T-cell (primary cell): ENCODE measurements at places on chromosomes 1 and 21.

DNA sequence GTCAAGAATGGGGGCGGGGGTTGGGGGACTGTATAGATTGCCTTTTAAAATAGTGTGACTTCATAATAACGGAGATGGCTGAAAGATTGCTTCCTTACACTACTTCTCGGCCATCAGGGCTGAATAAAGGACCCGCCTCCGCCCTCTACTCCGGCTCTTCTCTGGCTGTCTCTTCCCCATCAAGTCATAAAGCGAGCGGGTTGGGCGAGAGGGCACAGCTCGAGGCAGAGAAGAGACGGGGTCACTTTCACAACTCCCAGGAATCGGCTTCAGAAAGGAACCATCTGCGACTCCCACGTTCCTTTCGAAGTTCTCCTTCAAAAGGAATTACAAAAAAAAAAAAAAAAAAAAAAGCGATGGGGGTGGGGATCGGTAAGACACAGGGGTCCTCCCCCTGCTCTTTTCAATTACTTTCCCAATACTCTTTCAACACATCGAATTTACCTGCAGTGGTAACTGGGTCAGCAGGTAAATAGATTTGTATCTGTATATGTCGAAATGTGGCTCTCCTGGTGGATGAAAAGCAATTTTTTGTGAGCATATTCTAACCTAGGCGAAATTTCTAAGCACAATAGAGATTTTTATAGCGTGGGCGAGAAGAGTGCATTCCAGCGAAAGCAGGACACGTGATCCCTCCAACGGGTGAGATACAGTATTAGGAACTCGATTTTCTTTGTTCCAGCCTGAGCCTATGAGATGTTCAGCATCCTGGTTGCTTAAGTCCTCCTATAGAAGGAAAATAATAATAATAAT is 2.0 kb downstream of the LRRC7 start:
- peaks cover 12% of the 10 kb centered on the region for H3K27me3 ChIP-seq
- no peaks in the 10 kb centered on the region for H3K4me1 ChIP-seq
- DNase-seq, result no peak
- H3K36me3 ChIP-seq, result no peaks in the 10 kb centered on the region
- no peak overlapping the region for H3K27ac ChIP-seq

- H3K4me3 ChIP-seq, result peak overlapping the region; percentile 74
- peaks cover 10% of the 10 kb centered on the region for H3K4me1 ChIP-seq
- no peaks in the 10 kb centered on the region for H3K36me3 ChIP-seq
- no peak overlapping the region for H3K27ac ChIP-seq
Observed at GRCh38 chr1:229430761-229431283, 3.1 kb downstream of the ACTA1 start.

GRCh38 chr1:235954306-235955283 is 87.9 kb upstream of the LYST start:
- no peaks in the 10 kb centered on the region for H3K27me3 ChIP-seq
- peak overlapping the region; percentile 15 for H3K4me3 ChIP-seq
- no peaks in the 10 kb centered on the region for H3K36me3 ChIP-seq
- H3K4me1 ChIP-seq, result peaks cover 23% of the 10 kb centered on the region
- peak; percentile 56 for DNase-seq

GRCh38 chr1:201902198-201902597 is 13.5 kb downstream of the SHISA4 start:
- DNase-seq, result no peak
- H3K27me3 ChIP-seq, result no peaks in the 10 kb centered on the region

- no peak overlapping the region for H3K27ac ChIP-seq
- H3K27me3 ChIP-seq, result no peaks in the 10 kb centered on the region
- H3K36me3 ChIP-seq, result peaks cover 21% of the 10 kb centered on the region
- no peak for DNase-seq
- H3K4me3 ChIP-seq, result no peak overlapping the region
Observed at GRCh38 chr1:85681087-85681486, 27.1 kb downstream of the ZNHIT6 start.

DNA sequence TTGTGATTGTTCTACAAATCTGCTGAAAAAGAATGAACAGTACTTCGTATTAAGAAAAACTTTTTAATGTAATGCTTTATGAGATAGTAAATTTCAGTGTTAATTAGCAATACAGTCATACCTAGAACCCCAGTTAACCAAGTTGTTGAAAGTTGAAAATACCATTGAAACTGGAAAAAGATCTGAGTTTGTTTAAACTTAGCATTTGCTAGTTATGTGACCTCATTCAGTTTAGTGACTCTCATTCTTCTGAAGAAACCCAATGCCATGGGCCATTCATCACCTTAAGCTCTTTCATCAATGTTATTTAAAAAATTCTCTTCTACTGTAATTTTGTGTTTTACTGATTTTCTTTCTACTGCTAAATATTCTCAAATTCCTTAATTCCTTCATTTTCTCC is 20.2 kb downstream of the RCOR3 start:
- no peak overlapping the region for H3K27ac ChIP-seq
- no peak overlapping the region for H3K4me3 ChIP-seq
- H3K36me3 ChIP-seq, result peaks cover 45% of the 10 kb centered on the region
- no peak for DNase-seq

DNA sequence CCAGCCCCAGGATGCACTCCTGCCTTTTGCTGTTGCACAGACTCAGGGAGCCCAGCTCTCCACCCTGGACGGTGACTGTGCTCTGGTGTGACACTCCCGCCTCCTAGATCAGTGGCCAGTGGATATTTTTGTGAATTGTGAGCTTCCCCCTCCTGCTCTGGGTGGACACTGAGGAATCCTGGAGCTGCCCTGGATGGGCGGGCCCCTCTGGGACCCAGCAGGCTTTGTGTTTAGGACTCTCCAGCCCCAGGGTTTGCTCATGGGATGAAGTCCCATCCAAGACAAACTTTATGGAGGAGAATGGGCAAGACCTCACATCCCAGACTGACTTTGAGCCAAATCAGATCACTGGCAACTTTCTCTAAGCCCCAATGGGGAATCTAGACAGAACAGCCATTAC is 16.1 kb downstream of the SLC6A9 start:
- DNase-seq, result no peak
- H3K4me1 ChIP-seq, result peaks cover 5% of the 10 kb centered on the region
- no peak overlapping the region for H3K4me3 ChIP-seq
- no peaks in the 10 kb centered on the region for H3K27me3 ChIP-seq
- H3K36me3 ChIP-seq, result no peaks in the 10 kb centered on the region

DNA sequence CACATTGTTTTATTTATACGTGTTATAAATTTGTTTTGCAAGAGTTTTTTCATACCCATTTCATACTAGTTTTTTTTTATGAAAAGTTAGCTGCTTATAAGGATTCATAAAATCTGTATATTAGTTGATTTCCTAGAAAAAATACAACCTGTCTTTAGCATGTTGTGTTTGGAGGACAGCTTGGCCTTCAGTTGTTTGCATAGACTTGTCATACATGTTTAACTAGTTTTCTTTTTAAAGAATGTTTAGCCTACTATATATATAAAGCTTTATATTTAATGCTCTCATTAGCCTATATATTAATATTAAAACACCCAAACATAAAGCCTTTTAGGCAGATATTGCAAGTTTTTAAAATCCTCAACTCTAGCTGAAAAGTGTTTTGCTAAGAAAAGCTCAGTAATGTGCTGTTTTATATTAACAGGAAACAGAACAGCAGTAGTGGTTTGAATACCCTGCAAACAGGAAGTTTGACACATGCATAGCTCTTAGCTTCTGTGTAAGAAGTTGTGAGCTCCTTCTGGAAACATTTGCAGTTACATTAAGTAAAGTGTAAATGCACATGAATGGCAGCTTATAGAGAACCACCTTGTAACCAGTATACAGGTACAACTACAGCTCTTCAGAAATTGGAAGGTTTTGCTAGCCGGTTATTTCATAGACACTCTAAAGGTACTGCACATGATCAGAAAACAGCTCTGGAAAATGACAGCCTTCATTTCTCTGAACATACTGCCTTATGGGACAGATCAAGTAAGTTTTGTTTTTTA is at the start of gene PRKACB:
PRKACB (plus strand) TSS at position 476 of the 770 bp plus-strand sequence; CDS start at position 567, 91 bp downstream.
- no peaks in the 10 kb centered on the region for H3K36me3 ChIP-seq
- H3K27ac ChIP-seq, result peak within 1 kb of the TSS; percentile 69
- H3K4me1 ChIP-seq, result peaks cover 6% of the 10 kb centered on the region
- H3K27me3 ChIP-seq, result no peaks in the 10 kb centered on the region
- peak; percentile 13 for DNase-seq

DNA sequence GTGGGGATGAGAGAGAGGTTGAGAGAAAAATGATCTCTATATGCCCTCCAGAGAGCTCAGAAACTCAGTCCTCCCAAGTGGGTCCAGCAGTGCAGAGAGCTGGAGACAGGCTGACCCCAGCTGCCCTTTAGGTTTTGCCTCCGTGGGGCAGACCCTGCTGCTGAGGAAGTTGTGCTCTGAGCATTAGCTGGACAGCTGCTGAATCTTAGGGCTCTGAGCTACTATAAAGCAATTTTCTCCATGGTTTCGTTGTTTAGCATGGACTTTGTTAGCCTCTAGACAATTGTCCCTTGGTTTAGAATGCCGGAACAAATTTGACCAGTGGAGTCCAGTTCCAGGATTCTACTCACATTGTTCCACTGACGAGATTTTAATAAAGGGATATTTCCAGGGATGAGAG is 22.1 kb downstream of the BATF3 start:
- peaks cover 2% of the 10 kb centered on the region for H3K4me1 ChIP-seq
- no peaks in the 10 kb centered on the region for H3K36me3 ChIP-seq
- no peak overlapping the region for H3K4me3 ChIP-seq
- DNase-seq, result no peak

- DNase-seq, result no peak
- no peaks in the 10 kb centered on the region for H3K27me3 ChIP-seq
- no peak overlapping the region for H3K4me3 ChIP-seq
Observed at GRCh38 chr1:92853299-92853698, 21.5 kb downstream of the RPL5 start.

GRCh38 chr1:236495467-236496112 is 28.2 kb upstream of the LGALS8 start:
- H3K4me1 ChIP-seq, result no peaks in the 10 kb centered on the region
- H3K27ac ChIP-seq, result no peak overlapping the region
- no peaks in the 10 kb centered on the region for H3K36me3 ChIP-seq
- no peak overlapping the region for H3K4me3 ChIP-seq
- H3K27me3 ChIP-seq, result peaks cover 23% of the 10 kb centered on the region
- no peak for DNase-seq

DNA sequence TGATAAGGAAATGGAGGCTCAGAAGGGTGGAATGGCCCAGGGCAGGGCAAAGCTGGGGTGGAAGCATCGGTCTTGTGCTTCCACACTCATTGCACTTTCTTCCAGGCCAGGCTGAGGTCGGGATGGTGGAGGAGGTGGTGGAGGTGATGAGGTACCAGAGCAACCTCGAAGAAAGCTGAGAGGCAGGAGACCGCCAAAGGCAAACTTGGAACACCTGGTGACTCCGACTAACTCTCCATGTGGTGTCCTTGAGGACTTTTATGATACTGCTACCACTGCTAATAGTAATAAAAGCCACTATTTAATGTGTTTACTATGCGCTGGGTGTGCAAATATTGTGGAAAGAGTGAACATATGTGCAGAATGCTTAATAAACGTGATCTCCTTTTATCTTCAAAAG is 16.9 kb upstream of the BTG2 start:
- H3K4me1 ChIP-seq, result peaks cover 41% of the 10 kb centered on the region
- peak overlapping the region; percentile 99 for H3K27ac ChIP-seq
- DNase-seq, result no peak
- no peak overlapping the region for H3K4me3 ChIP-seq
- no peaks in the 10 kb centered on the region for H3K36me3 ChIP-seq
- no peaks in the 10 kb centered on the region for H3K27me3 ChIP-seq

- H3K36me3 ChIP-seq, result no peaks in the 10 kb centered on the region
- no peak overlapping the region for H3K4me3 ChIP-seq
- no peak overlapping the region for H3K27ac ChIP-seq
- peaks cover 54% of the 10 kb centered on the region for H3K27me3 ChIP-seq
- no peaks in the 10 kb centered on the region for H3K4me1 ChIP-seq
- no peak for DNase-seq
Observed at GRCh38 chr1:2032737-2033136, 13.6 kb downstream of the GABRD start.

DNA sequence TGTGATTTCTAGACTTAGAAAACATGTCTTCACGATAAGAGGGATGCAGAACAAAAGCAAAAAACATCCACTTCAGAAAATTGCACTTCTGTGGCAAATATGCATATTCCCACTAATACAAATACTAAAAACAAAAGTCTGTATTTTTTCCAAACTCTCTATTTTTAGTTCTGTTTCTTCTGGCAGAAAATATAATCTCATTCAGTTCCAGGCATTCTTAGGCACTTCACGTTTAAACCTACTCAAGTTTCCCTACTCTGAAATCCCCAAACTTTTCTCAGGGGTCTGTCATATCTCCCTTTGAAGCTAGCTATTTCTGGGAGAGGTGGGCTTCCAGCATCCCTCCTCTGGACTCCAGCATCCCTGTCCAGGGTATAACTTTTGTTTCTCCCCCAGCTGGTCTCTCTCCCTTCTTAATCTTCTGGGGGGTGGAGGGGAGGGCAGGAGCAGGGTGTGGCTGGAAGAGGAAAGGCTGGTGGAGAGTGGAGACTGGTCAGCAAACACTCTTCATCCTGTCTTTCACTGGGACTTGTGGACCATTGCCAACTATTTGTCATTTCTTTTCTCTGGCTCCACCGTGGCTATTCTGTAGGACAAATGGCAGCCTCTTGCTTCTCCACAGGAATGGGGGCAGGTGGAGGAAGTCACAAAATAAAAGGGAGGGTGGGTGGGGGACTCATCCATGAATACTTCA is 19.6 kb upstream of the NCF2 start:
- DNase-seq, result no peak
- peaks cover 12% of the 10 kb centered on the region for H3K27me3 ChIP-seq
- no peaks in the 10 kb centered on the region for H3K36me3 ChIP-seq
- no peak overlapping the region for H3K27ac ChIP-seq
- H3K4me1 ChIP-seq, result no peaks in the 10 kb centered on the region
- no peak overlapping the region for H3K4me3 ChIP-seq

- H3K4me1 ChIP-seq, result no peaks in the 10 kb centered on the region
- no peaks in the 10 kb centered on the region for H3K27me3 ChIP-seq
- H3K27ac ChIP-seq, result no peak overlapping the region
- no peak overlapping the region for H3K4me3 ChIP-seq
- peaks cover 13% of the 10 kb centered on the region for H3K36me3 ChIP-seq
- no peak for DNase-seq
Observed at GRCh38 chr1:55120538-55120937, 81.2 kb downstream of the PCSK9 start.

DNA sequence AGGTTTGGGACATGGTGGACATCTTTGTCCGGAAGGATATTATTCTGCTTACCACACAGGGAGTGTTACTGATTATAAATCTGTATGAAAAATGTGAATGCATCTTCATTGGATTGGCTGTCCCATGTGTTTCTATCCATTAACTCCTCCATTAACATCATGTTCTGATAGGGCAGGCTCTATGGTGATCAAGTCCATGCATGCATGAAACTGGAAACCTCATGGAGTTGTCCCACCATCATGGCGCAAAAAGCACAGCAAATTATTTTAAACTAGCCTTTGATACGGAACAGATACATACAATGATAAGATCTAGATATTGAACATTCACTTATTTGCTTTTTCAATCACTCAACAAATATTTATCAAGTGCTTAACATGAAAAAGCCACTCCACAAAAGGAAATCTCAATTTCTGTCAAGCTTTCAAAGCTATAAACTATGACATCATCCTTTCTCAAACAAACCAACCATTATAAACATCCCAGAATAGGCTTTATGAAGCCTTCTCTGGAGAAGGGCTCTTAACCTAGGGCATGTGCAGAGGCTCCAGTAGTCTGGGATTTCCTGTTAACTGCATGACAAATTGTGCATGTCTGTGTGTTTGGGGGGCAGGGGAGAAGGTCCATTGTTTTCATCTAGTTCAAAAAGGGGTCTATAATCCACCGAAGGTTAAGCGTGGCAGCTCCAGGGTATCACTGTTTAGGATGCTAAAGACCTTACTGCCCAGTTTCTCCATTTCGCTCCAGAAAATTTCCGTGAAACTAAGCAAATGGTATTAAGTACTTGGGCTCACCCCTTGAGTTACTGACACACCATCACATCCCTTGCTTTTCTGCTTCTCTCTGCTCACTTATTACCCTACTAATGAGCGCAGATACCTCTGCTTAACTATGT is 46.1 kb downstream of the ADAMTS1 start:
- H3K27ac ChIP-seq, result no peak overlapping the region
- no peak for DNase-seq
- no peaks in the 10 kb centered on the region for H3K4me1 ChIP-seq
- no peaks in the 10 kb centered on the region for H3K27me3 ChIP-seq
- no peaks in the 10 kb centered on the region for H3K36me3 ChIP-seq
